SHP77 treated with DMSO at 0.1 percent for 48 hours (cell line): ENCODE measurements at places on chromosomes 2 and 18.

DNA sequence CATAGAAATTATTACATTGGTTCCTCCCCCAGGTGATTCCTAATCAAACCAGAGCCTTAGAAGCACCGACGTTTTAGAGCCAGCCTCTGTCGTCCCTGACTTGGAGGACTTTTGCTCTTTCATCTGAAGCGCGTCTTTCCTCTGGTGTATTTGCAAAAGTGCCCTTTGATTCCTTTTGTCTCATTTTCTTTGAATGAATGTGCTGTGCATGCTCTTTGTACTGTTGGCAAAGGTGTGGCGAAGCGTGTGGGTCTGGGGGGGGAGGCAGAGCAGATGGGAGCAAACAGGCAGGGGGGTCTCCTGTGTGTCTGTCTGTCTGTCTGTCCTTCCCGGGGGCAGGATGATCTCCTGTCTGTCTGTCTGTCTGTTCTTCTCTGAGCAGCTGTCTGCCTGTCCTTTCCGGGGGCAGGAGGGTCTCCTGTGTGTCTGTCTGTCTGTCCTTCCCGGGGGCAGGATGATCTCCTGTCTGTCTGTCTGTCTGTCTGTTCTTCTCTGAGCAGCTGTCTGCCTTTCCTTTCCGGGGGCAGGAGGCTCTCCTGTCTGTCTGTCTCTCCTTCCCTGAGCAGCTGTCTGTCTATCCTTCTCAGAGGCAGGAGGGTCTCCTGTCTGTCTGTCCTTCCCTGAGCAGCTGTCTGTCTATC, 205.5 kb upstream of the MYT1L start:
- no peak for DNase-seq

- no peak for DNase-seq
Observed at GRCh38 chr2:102484310-102485061, 11.5 kb downstream of the SLC9A4 start.

GRCh38 chr18:51862051-51862715, 477.8 kb upstream of the DCC start:
- no peak for DNase-seq

- DNase-seq = no peak
Observed at GRCh38 chr2:20145497-20146193, 79.3 kb downstream of the SDC1 start.

DNA sequence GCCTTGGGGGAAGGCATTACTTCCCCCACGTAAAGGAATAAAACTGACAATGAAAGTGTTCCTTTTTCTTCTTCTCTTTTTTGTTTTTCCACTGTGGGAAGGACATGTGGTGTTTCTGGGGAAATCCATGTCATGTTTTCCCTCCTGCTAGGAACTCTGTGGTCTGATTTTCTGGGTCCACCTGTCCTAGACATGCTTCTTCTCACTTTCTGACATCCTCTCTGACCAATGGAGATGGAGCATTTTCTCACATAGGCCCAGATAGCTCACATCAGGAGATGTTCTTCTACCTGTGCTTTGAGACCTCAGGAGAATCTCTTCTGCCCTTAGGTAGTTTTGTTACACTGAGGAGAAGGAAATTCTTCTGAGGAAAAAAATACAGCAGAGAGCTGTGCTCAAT, 252.0 kb upstream of the SIX3 start:
- DNase-seq = no peak

GRCh38 chr18:22309191-22309590, 108.5 kb downstream of the CTAGE1 start:
- no peak for DNase-seq

DNA sequence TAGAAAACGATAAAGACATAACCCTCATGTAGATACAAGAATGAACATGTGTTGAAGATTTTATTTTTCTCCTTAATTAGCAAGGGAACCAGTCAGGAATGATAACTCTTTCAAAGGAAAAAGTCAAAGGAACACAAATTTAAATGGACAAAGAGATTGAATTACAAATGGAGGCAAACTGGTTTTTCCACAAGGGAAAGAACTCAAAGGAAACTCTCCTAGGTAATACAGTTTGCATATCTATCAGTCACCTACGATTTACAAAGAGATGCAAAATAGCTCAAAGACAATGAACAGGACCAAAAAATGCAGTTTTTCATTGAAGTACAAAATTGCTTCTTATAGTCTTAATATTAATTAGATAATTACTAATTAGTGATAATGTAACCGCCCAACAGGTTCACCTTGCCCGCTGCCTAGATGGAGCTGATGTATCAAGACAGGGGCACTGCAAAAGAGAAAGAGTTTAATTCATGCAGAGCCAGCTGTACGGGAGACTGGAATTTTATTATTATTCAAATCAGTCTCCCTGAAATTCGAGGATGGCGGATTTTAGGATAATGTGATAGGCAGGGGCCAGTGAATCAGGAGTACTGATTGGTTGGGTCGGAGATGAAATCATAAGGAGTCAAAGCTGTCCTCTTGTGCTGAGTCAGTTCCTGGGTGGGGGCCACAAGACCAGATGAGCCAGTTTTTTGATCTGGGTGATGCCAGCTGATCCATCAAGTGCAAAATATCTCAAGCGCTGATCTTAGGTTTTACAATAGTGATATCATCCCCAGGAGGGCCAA, 151.0 kb downstream of the TMEM17 start:
- DNase-seq = no peak

- no peak for DNase-seq
Observed at GRCh38 chr2:32962690-32963089, 15.9 kb downstream of the LTBP1 start.

DNA sequence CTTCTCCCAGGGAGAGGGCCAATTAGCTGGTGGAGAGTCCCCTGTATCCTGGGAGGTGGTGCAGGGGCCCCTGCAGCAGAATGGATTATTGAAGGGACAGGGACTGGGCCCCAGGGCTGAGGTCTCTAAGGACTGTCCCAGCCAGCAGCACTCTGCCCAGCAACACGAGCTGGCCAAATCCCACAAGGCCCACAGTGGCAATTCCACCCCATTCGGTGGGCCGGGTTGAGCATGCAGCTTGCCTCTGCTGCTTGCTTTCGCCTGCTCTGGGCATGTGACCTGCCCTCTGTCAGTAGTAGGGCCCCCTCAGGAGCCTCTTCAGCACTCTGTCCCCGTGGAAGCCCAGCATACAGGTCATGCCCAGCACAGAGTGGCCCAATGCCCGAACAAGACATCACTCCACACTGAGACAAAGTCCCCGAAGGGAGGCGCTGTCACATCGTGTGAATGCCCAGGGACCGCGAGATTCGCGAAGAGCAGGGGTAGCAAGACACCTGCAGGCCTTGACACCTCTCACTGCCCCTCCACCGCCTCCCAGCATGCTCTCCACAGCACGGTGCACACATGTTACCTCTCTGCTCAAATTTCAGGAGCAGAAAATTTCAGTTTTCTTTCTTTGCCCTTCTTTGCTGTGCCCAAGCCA, 65.4 kb downstream of the CRACDL start:
- peak; percentile 72 for DNase-seq

DNA sequence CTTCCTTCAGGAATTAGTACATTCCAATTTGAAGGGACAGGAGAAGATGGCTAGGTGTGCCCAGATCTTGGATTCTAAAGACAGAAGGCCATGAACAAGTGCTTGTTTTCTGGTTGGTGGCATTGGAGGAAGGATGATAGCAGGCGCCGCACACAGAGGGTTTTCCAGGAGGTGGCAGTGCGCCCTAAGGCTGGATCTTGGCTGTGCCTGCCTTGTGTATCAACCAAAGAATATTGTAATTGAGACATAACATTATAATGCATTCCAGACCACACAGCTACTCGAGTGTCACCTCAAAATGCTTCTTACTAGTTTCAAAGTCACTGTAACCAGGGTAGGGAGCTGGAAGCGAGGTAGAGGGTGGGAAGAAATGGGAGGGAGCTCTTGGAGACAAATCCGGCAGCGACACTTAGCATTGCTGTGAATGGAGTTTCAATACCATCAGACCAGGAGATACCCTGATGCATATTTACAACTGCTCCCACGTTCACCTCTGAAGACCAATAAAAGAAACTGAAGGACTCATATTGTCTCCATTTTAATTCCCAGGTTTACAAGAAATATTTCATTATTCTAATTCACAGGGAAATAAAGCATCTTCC, 42.5 kb downstream of the CPO start:
- DNase-seq = no peak

- DNase-seq = no peak
Observed at GRCh38 chr2:225737556-225737955, 338.0 kb downstream of the NYAP2 start.

DNA sequence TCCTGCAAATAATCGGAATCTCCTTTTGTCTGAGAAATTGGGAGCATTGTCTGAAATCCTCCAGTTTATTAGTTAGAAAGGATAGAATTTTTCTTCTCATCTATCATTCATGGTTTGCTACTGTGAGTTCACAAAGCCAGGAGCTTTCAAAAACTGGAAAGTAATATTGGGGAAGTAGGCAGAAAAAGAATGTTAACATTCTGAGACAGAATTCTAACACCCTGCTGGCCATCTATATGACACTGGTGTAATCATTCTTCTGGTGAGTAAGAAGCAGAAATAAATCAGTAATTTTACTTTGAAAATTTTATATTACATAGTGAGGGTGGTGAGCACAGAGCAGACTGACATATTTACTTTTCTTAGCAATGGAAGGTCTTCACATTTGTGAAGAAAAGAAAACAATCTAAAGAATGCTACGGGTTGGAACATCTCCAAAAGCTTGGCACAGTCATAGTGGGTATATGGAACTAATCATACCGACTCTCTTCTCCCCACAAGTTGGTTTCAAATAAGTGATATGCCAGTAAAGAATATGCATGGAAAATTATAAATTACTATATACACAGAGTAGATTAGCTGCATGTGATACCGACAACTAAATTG, 344.9 kb downstream of the LPIN1 start:
- no peak for DNase-seq

GRCh38 chr2:235105821-235106359, 154.1 kb downstream of the SH3BP4 start:
- DNase-seq = no peak

DNA sequence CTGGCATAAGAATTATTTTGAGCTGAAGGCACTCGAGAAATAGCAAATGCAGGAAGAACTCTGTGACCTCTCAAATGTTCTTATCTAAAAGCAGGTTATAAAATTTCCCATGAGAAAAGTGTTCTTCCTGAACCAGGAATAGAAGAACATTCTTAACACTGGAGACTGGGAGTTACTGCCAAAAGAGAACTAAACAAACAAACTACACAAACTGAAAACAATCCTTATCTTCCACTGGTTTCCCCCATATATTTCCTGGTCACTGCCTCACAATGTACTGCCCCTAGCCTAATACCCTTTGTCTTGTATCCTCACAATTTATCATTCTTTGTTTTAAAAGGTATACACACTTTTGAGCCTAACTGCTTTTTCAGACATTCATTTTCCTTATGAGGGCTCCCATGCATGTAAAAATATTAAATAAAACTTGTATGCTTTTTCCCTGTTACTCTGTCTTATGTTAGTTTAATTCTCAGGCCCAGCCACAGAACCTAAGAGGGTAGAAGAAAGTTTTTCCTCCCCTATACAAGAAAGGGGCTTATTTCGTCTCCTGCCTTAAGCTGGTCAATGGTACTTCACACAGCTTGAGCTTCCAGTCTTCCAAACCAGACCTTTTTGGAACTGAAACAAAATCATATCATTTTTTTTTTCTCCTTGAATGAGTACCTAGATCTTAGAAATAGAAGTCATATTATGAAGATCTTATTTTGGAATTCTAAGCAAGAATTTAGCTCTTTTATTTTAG, 110.6 kb downstream of the MSTN start:
- DNase-seq = no peak

DNA sequence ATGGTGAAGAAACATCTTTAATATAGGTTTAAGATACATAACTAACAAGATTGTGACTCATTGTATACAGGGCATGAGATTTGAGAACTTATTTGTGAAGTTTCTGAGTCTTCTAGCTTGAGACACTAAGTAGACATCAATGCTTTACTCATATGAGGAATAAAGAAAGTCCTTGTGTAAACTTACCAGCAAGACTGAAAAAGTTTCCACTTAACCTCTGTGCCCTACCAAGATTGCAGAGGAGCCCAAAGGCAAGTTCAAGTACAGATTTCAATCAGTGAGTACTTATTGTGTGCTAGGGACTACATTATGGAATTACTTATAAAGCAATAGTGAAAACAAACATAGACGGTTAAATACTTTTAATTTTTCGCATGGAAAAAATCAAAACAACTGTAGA, 1041.2 kb upstream of the CELF4 start:
- no peak for DNase-seq

- DNase-seq = no peak
Observed at GRCh38 chr2:12310399-12310798, 406.3 kb upstream of the TRIB2 start.

DNA sequence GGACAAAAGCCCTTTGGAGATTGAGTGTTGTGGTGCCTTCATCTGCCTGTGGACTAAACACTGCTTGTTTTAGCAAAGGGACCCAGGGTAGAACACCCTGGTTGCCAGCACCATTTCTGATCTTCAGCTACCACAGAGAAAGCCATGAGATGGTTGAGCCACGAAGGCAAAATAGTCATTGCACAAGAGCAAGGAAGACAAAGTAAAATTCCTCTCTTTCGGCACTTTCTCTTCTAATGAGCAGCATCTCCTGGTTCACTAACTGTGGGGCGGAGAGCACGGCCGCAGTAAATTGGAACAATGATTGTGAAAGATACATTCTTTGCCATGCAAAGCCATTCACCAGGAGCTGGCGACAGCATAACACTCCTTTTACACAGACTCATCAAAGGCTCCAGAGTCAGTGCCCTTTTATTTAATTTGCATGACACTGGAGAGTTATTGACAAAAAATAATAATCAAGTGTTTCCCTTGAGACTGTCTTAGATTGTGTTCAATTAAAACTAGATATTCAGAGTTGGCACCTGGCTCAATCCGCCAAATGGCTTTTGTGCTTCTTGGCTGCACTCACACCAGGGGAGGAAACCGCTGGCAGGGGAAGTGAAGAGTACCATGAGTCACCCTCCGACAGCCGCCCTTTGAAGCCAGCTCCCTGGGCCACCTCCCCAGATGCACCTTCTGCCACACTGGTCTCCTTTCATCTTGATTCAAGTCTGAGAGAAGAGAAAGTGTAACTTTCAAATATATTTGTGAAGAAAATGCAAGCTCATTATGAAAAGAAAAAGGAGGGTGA, 100.5 kb upstream of the MEIS1 start:
- no peak for DNase-seq

DNA sequence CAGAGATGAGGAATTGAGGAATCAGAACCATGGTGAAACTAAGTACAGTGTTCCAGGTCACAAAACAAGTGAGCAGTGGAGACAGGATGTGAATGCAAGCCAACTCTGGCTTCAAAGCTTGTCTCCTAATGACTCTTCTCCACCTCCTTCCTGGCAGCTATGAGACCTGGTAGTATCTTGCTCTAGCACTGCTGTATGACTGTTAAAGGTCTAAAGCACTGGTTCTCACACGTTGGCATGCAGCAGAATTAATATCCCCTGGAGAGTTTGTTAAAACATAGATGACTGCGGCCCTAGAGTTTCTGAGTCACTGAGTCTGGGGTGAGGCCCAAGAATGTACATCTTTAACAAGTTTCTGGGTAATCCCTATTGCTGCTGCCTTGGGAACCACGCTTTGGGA, 63.3 kb downstream of the SUCLG1 start:
- DNase-seq = no peak

DNA sequence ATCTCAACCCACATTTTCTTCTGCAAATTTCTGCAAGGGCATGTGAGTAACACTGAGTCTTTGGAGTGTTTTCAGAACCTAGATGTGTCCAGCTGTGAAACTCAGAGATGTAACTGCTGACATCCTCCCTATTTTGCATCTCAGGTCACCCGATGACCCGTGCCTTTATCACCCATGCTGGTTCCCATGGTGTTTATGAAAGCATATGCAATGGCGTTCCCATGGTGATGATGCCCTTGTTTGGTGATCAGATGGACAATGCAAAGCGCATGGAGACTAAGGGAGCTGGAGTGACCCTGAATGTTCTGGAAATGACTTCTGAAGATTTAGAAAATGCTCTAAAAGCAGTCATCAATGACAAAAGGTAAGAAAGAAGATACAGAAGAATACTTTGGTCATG, 8.0 kb downstream of the UGT1A1 start:
- DNase-seq = no peak
